ENCODE measurements at places on chromosomes 4 and X.

DNA sequence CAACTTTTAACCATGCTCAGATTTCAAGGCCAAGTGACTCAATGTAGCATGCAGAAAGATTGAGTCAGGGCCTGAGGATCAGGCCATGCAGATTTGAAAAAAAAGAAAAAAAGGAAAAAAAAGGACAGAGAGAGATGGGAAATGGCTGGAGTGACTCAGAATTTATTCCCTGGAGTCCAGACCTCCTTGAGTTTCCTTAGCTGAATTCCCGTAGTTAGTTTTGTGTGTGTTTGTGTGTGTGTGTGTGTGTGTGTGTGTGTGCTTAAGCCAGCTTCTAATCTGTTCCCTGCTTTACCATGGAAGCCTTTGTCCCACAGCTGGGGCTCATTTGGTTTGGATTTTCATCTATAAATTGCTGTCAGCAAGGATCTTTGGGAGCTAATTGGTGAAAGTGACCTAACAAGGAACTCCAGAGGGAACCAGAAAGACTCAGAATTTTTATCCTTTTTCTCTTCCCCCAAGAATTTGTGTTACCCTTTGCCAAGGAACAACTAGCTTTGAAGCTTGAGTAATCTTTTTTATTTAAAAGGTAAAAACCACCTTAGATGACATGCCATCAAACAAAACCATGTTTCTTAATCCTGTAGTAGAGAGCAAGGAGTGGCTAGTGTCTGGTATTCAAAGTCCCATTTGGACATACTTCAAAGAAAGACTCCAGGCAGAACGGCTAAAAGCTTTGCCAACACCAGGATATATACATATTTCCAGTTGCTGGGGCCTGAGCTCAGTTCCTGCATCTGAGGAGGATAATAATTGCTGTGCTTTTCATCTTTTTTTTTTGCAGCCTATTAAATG lies 109.0 kb upstream of the DDIT4L start:
- DNase-seq = no peak

GRCh38 chr4:6769233-6769988 lies 13.1 kb upstream of the KIAA0232 start:
- no peak for DNase-seq

GRCh38 chr4:78684325-78685079 lies 91.6 kb upstream of the BMP2K start:
- no peak for DNase-seq

DNA sequence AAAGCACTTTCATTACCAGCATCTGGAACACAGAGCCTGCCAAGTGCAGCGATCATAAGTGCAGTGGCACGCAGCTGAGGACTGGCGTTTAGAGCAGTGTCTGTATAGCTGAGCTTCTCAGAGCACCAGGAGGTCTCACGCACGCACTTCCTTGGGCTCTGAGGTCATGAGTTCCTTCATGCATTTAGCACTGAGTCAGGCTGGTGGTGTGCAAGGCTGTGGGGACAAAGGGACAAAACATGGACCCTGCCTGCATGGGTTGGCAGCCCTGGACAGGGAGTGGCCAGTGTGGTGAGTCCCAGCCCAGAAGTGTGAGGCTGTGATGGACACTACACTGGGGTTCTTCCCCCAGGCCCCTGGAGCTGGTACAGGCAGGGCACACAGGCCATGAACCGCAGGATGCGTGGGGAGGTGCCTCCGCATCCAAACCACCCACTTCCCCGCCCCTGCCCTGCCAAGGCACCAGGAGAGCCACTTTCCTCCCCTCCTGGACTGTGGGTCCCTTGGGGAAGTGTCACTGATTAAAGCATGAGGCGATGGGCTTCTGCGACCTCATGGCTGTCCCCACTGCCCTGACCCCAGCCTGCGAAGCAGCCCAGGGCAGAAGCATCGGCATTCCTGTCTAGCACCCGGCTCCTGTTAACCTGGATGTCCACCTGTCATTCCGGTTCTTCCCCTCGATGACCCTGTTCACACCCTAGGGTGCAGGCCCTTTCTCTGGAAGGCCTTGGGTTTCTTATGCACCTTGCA lies 37.2 kb upstream of the GPR78 start:
- no peak for DNase-seq

GRCh38 chr4:185134307-185134869 lies 8.7 kb upstream of the SLC25A4 start:
- DNase-seq = no peak

DNA sequence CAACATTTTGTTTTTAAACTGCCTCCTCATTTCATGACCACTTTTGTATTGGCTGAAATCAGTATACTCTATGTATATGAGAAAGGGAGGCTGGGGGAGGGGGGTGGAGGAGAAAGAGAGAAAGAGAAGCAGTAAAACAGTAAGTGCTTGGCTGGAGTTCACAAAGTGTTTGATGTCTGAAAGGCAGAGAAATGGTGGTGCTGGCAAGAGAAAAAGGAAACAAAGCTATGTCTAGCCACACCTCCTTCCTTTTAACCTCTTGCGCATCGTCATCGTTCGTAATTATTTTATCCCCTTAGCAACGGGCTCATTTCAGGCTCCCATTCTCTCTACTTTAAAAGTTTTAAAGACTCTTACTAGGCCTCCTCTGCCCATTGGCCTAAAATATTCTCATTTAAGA lies 25.6 kb downstream of the RPA4 start:
- no peak for DNase-seq

DNA sequence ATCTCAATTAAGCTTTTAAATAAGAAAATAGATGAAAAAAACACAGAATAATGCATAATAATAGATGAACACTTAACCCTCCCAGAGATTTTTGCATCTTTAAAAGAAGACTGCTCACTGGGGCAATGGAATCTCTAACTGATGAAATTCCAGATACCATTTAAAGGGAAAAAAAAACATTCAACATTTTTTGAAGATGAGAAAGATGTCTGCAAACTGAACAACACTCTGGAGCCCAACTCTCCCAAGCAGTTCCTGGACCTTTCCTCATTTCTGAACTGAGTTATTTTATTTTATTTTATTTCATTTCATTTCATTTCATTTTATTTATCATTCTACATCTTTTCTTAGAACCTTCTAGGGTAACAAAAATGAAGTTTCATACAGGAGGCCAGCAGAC lies 90.7 kb downstream of the CORIN start:
- no peak for DNase-seq

DNA sequence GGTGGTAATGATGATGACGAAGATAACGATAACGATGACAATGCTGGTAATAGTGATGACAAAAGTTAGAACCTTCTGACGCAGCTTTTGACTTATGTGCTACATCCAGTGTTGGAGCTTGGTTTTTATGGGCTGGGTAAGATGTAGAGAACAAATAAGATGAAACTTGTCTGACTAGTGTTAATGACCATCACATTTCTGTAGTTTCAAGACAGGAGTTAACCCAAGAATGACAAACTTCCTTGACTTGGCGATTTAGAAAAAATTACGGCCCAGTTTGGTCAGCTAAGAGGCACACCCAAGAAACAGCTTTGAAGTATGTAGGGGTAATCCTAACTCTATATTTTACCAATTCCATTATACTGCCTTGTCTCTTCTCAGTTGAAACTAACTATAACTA lies at the start of gene TMPRSS11B:
Gene TMPRSS11B (minus strand): TSS at position 101 of the 400 bp plus-strand sequence. CDS start 136 bp downstream, outside the sequence.
- no peak for DNase-seq

GRCh38 chr4:86218746-86219473 lies 140.9 kb downstream of the MAPK10 start:
- no peak for DNase-seq

- DNase-seq = no peak
These were observed 122.8 kb downstream of the DIPK2B start for GRCh38 chrX:45077748-45078424.

DNA sequence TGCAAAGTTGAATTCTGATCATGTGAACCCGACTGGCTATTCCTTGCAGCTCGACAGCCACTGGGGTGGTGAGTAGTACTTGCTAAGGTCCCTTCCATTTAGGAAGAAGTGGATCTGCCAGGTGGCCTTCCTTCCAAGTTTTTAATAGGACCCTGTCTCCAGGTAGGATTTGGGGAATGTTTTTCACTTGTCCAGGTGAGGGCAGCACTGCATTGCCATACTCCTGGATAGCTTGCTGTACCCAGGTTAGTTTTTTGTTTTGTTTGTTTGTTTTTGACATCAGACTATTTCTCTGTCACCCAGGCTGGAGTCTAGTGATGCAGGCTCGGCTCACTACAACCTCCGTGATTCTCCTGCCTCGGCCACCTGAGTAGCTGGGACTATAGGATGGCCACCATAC lies 29.8 kb downstream of the SAGE1 start:
- DNase-seq = no peak

DNA sequence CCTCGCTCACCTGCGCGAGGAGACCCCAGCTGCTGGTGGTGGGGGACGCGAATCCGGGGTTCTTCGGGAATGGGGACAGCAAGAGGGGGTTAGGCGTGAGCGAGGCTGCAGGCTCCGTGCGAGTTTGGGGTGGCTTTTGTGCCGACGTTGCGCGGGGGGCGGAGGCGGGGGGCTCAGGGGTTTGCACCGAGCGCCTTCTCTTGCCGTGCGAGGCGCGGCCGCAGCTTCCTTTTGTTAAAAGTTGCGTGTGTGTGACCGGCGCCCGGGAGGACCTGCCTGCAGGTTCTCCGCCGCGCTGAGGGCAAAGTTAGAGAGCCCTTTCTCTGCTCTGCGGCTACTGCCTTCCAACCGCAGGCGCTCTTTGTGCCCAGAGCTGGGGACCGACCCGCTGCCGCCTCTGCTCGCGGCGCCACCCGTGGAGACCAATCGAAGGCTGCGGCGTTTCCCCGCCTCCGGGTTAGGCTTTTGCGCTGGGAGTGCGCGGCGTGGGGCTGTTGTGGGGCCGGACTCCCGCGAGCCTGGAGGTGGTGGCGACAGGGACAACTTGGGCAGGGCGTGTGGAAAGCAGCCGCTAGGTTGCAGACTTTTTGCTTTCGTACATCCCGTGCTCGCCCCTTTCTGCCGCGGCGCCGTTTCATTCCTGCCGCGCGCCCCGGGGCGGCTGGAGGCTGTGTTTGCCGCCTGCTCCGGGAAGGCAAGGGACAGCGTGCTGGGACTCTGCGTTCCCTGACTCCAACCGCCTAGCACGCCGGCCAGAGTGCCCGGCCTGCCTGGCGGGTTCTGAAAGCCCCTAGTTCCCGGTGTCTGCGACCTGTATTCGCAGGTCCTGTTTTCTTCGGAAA lies 716 bp downstream of the KIT start:
- DNase-seq = peak; percentile 45

DNA sequence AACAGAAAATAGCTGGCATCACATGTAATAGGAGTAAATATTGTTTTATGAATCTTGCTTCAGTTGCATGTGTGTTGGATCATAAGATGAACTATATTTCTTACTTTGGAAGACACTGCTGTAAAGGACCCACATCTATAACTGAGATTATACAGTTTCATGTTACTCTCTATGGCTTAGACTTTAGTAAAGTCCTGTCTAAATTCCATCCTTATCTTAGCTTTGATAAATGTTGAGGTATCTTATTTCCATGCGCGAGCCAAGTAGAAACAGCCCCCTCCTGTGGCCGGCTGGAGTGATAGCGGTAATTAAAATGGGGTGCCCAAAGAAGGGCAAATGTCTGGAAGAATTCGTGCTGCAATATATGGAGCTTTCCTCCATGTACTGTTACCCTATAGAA lies 43.0 kb downstream of the CCDC158 start:
- DNase-seq = peak; percentile 68

DNA sequence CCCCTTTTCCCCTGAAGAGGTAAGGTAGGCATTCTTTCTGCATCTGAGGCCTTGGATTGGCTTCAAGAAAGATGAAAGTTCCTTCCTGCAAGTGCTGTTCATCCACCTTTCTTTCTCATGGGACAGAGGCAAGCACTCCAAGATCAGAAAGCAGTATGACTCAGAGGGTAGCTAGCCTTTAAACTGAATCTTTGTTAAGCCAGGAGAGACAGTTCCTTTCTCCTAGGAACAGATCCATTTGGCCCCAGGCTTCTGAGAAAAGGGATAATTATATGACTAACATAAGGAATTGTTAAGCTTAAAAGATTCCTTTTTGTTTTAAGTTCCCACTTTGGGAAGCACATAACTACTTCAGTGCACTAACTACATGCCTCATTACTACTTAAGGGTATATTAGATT lies 192.0 kb downstream of the PPP3CA start:
- DNase-seq = no peak

GRCh38 chr4:6264225-6264540 lies 5.5 kb upstream of the WFS1 start:
- DNase-seq = no peak
